Naive thymus-derived CD8-positive, alpha-beta T cell (primary cell): ENCODE measurements at places on chromosomes 3 and 15.

DNA sequence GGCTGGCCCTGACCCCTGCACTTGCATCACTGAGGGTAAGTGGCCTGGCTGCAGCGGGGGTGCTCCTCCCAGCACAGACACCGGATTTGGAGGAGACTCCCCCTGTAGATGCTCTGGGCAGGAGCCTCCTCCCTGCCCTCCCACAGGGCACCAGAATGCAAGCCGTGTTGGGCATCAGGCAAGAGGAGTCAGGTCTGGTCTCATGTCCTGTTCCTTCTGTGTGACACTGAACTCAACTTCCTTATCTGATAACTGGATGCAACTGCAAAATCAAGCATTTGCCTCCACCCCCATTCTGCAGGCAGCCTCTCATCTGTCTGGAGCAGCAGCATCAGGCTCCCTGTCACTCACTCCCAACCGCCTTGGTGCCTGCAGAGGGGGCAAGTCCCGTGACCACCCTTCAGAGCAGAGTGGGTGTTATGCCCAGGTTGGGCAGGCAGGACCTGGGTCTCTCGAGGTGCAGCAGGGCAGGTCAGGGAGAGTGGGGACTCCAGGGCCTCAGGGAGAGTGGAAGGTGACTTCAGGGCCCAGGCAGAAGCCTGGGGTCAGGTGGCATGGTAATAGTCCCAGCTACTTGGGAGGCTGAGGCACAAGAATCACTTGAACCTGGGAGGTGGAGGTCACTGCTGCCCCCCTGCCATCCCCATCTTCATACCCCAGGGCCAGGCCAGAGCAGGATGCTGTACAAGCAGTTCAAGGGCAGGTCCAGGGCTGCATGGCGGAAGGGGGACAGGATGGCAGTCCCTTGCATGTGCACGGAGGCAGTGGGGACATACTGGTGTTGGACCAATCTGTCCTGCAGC, 10.5 kb upstream of the RPL29 start:
- no peak for DNase-seq

DNA sequence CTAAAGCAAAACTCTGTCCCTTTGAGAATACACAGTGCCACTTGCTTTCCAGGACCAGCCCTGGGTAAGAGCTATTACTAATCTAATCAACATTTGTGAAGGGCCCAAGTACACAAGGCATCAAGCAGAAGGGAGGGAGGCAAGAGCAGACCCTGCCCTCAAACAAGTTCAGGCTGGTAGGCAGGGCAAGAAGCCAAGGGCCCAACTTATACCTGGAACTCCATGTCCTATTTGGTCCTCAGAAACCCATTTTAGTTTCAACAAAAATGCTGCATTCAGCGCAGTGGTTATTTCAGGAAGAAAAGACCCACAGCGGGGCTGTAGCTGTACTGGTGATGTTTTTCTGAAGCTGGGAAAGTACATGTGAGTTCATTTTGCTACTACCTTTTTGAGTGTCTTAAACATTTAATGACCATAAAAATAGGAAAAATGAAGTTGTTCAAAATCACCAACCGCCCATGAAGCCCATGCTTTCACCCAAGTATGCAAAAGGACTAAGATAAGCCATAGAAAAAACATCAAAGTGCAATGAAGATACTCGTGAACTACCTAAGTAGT, 2.8 kb downstream of the RPS17 start:
- no peak for DNase-seq

DNA sequence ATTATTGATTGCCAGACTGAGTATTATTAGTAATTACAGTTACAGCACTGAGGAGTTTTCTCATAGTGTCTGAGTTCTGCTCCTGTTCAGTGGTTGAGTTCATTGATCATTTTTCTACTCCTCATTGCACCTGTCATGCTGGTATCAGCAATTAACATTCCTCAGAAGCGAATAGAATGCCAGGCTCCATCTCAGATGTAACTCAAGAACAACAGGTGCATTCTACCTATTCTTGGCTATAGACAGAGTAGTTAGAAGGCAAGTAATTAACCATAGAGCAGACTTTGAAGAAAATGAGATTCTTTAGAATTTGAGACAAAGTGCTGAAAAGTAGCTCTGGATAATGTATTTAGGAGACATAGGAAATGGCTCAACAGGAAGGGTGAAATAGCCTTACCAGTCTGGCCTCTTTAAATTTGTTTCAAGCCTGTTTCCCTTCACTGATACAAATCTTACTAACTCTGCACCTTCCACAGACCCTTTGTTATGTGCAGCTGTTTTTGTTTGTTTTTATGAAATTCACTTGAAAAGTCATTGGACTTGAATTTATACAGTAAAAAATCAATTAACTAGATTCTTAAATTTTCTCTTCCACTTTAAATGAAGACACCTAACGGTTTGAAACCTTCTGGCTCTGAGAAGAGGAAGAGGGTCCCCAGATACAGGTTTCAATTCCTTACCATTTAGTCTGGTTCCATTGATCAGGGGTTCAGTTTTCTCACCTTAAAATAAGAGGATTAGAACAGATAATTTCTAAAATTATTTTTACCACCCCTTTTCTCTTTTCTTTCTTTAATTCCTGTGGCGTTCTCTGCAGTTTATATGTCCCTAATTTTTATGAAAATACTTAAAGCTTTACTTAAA, 109.6 kb downstream of the FNDC3B start:
- DNase-seq = no peak

DNA sequence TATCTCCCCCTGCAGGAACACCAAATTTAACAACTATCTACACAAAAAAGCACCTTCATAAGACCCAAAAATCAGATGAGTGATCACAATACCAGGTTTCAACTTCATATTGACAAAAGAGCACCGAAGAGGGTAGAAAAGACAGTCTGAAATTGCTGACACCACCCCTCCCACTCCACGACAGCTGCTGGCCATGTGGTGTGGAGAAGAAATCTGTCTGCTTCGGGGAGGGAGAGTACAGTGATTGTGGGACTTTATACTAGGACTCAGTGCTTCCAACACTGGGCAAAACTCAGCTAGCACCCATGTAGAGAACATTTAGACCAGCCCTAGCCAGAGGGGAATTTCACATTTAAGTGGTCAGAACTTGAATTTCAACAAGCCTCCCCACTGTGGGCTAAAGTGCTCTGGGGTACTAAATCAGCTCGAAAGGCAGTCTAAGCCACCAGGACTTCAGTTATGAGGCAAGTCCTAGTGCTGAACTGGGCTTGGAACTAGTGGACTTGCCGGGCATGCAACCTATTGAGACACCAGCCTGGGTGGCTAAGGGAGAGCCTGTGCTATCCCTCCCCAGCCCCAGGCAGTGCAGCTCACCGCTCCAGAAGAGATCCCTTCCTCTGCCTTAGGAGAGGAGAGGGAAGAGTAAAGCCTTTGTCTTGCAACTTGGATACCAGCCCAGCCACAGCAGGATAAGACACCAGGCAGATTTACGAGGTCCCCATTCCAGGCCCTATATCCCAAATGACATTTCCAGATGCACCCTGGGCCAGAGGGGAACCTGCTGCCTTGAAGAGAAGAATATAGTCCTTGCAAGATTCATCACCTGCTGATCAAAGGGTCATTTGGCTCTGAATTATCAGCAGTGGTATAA, 44.6 kb upstream of the POU1F1 start:
- DNase-seq = no peak

DNA sequence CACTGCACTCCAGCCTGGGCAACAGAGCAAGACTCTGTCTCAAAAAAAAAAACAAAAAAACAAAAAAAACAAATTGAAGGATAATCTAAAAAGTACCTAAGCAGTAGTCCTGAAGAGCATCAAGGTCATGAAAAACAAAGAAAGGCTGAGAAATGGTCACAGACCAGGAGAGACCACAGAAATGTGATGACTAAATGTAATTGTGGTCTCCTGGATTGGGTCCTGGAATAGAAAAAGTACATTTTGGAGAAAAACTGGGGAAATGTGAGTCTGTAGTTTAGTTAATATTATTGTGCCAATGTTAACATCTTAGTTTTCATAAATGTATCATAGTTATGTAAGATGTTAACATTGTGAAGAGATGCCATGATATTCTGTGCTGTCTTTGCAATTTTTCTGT, 267.5 kb upstream of the NR2E3 start:
- DNase-seq = no peak

DNA sequence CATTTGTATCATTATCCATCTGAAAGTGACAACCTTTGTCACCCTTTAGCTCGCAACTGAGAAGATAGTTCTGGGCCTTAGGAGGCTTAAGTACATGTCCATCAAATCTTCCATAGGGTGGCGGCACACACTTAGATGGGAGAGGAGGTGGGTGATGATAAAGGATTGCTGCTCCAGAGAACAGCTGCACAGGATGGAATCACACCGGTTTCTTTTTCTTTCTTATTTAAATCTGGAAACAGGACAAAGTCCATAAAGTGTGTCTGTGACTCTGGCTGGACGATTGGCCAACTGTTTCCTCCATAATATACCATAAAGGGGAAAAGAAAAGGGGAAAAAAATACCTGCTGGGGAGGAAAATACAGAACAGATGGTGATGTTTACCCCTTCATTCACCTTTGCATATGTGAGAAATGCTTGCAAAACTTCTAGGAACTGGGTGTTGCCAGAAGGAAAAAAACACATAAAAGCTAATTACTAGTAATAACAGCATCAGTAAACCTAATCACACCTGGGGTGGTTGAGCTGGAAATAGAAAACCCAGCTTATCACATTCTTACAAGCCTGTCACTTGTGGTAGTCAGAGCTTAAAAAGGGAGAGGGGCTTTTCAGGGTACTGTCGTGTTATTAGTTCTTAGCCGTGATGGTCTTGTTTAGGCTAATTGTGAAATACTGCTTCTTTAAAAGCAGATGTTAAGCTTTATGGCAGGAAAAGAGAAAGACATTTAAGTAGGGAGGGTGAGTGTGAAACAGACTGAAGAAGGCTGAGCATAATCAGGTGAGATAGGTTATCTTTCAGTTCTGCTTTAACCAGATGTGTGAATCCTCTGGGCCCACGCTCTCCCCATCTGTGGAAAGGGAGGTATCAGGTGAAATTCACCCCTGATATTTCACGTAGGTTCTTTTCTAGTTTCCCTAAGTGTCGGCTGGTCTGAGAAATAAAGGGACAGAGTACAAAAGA, 16.7 kb downstream of the C2CD4A start:
- no peak for DNase-seq
